ENCODE measurements at places on chromosomes 6 and 20.

- no peak for DNase-seq
These were observed 158.6 kb downstream of the RNF144B start for GRCh38 chr6:18545726-18546125.

DNA sequence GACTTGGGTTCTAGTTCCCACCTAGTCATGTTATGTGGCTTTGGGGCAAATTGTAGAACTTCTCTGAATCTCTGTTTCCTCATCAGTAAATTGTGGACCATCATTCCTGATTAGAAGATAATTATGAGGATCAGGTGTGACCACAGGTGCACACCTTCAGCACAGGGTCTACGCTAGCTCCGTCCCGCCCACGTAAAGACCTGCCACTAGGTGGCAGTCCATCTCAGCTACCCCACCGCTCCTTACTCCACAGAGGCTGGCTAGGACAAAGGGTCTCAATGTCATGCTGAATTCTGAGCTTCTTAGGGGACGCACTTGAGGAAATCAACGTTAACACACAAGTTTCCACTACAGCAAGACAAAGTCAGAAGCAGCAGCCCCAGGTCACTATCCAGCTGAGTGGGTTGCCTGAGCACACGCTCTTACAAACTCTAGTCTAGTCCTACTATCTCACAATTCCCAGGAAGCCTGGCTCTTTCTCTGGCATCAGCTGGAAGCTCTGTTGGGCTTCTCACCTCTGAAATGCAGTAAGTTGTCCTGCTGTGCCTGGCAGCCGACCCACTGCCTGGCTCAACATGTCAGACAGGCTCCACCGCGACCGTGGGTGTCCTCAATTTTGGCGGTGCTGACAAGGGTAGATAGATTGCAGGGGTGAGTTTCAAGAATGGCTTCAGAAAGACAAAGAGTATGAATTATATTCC is 2.0 kb upstream of the PLCG1 start:
- peak; percentile 40 for DNase-seq

DNA sequence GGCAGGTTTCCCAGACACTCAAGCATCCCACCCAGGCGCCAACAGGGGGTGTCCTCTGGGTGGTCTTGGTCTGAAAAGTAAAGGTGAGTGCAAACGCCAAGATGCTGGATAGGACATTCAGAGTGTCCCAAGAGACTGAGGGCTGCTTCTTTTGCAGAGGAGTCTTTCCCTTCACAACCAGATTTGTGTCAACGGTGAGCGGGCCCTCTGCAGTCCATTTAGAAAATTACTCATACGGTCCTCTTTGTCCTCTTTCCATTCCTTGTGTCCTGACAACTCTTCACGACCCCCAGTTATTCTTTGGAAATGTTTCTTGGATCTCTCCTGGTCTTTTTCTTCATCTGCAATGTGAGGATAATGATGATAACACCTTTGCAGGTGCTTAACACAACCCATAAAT is 257.8 kb downstream of the CDC5L start:
- DNase-seq, result no peak

DNA sequence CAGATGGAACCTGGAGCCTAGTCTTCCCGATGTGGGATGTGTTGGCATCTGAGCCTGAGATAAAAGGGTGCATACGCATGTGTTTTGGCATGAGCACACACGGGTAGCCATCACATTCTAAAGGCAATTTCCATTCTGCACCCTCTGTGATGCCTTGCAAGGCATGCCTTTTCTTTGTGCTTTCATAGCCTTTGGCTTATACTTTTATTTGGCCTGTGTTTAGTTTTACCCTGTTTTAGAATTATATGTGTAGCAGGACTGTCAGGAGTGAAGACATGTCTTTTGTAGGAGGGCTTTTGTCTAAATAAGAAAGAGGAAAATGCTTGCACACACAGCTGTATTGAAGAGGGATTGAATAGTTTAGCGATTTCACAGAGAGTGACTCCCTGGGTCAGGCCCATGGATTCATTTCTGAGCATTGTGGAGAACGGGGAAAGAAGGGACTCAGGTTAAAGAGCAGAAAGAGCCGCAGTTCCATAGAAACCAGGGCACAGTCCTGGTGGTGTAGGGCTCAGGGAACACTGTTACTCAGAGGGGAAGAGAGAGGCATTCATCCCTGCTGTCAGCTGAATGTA is 530.2 kb downstream of the DHX35 start:
- DNase-seq, result no peak

GRCh38 chr6:87583822-87584221 is 6.0 kb downstream of the RARS2 start:
- DNase-seq, result no peak

DNA sequence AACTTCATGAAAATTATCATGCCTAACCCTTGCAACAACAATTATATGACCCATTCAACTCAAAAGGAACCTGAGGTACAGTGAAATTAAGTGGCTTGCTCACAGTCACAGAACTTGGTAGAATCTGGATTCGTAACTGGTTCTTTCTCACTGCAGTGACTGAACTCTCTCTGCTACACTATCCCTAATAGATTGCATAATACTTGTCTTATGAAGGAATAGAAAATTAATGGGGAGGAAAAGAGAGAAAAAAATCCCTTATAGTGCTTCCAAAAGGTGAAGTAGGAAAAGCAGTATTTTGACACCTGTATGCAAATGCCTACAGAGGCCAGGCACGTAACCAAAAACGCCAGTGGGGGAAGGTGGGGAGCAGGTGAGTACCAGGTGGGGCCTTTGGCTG is 186.6 kb downstream of the LY86 start:
- DNase-seq, result no peak

Data from stimulated activated CD8-positive, alpha-beta memory T cell treated with anti-CD3 and anti-CD28 coated beads, Interleukin-4, amount 100 ng/mL, for 1 hour (primary cell).